ENCODE measurements at places on chromosomes 12 and 14.
A peak's percentile ranks its signal among the peaks of the same experiment; 100 is the strongest.

DNA sequence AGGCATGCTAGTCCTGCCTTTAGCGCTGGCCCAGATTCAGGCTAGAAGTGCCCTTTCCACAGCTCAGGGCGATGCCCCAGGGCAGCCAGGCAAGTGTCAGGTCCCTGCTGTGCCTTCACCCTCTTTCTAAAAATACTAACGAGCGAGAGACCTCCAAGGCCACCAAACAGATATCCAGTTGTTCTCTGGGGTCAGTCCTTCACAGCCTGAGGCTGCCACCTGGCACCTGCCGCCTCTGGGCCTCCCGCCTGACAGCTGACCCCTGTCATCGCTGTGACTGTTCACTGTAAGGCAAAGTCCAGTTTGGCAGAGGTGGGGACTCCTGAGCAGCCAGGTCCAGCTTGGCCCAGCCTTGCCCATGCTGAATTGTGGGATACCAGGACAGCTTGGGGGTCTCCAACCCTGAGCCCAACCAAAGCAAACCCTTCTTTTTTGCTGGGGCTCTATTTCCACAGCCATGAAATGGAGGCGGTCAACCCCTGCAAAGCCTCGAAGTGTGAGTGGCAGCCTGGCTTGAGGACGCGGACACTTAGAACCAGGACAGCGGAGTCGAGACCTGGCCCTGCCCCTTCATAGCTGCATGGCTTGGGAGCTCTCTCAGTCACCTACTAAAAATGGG lies 79.9 kb downstream of the NINJ2 start:
- peak; percentile 60 for DNase-seq

GRCh38 chr14:59352961-59353360 lies 112.2 kb downstream of the GPR135 start:
- no peak for DNase-seq

GRCh38 chr12:56267443-56268071 lies 815 bp downstream of the COQ10A start:
- no peak for DNase-seq

GRCh38 chr14:49971156-49972130 lies 78.6 kb downstream of the ARF6 start:
- DNase-seq = no peak

- peak; percentile 87 for DNase-seq
Observed at GRCh38 chr12:98516111-98516873, 902 bp downstream of the TMPO start.

DNA sequence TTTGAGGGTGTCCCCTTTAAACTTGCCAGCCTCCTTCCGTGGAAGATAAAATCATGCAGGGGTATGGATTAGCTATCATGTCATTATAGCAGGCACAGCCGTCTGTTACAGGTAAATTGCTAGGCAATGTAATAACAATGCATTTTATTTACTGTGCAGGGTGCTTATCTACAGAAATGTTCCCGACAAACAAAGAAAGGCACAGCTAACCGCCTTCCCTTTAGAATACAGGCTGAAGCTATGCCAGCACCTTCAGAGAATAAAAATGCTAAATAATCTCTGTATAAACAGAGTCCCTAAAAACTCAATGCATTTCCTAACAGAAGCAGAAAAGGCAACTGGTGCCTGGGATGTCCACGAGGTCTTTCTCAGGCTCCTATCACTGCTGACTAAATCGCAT lies 239.2 kb downstream of the SPTSSA start:
- DNase-seq = no peak

- no peak for DNase-seq
Observed at GRCh38 chr12:2250797-2251196, 198.0 kb downstream of the CACNA1C start.

- DNase-seq = no peak
Observed at GRCh38 chr14:54343272-54344121, 53.3 kb upstream of the CDKN3 start.

DNA sequence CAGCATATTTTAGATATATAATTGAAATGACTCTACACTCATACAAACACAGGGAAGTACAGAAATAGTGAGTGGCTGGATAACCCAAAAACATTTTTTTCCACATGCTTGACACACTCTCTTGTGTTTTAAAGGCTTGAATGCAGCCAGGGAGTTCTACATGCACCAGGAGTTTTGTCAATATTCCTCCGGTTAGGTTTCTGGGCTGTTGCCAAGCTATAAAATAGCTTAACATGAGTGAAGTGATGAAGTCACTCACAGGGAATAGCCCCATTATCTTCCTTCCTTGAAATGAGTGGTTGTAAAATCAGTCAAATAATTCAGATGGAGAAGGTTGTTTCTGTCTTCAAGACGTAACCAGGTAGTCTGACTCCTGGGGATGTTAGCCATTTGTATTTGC lies 582.7 kb downstream of the SLC6A15 start:
- DNase-seq = no peak

GRCh38 chr12:104801427-104801826 lies 156.7 kb downstream of the SLC41A2 start:
- no peak for DNase-seq

DNA sequence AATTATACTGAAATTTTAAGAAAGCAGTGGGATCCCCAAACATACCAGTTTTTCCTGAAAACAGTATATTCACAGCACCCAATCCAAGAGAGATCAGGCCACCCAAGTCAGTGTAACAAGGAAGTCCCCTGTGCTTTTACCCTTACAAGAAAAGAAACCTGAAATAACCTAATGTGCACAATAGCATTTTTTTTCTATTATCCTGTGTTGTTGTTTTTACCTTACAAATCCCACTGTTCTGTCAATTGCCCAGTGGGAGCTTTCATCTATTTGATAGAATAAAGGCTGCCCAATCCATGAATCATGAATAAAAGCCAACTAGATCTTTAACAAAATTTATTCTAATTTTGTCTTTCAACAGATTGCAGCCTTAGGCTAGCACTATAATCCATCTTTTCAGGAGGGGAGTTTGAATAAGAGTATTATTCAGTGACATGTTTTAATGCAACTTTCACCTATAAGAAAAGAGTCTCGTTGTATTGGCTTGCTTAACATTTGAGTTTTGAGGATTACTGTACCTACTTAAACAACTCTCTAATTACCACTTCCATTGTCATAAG lies 457.4 kb downstream of the TRHDE start:
- no peak for DNase-seq
